ENCODE measurements at places on chromosomes 7 and 10.

DNA sequence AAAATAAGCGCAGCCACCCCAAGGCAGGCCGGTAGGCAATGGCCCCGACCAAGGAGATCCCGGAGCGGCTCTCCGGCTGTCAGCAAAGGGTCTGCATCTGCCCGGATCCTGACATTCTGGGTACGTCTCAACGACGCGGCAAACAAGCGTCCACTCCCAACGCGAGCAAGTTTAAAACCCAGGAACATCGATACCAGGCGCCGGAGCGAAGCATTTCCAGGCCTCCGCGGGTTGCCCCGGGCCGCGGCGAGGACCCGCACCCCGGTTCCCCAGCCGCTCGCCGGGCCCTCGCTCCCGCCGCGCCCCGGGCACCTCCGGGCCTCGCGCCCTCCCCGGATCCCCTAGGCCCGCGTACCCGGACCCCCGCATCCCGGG, 453 bp downstream of the URGCP start:
- DNase-seq = peak; percentile 7

DNA sequence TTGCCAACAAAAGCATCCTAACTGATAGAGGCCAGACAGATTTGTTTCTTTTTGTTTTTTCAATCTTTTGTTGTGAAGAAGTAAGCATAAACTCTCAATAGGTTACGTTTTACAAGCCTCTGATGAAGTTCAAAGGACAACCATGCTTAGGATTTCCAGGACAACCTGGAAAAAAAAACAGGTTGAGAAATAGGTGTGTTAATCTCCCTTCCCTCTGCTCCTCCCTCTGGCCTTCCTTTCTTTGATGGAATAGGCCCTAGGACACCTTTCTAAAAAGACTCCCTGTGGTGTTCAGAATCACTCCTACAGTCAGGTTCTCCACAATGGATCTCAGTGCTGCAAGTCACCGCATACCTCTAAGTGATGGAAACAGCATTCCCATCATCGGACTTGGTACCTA, at the start of gene AKR1D1:
AKR1D1 (plus strand) TSS at position 264 of the 400 bp plus-strand sequence; CDS start at position 324, 60 bp downstream.
- no peak for DNase-seq

DNA sequence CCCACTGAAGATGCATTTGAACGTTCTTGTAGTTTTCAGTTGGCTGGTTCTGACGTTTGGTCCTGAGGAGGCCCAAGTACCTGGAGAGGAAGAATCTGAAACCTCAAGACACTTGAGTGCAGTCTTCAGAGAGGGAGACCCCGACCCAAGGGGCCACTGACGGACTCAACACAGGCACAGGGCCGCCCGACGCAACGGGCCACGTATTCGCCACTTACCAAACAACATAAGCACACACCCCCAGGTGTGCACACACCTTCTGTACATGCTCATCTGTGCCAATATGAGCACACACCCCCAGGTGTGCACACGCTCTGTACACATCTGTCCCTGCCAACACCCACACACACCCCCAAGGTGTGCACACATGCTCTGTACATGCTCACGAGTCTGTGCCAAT, 68.5 kb downstream of the DIP2C start:
- DNase-seq = no peak

- DNase-seq = no peak
Observed at GRCh38 chr7:115516341-115516740, 514.2 kb downstream of the TFEC start.

DNA sequence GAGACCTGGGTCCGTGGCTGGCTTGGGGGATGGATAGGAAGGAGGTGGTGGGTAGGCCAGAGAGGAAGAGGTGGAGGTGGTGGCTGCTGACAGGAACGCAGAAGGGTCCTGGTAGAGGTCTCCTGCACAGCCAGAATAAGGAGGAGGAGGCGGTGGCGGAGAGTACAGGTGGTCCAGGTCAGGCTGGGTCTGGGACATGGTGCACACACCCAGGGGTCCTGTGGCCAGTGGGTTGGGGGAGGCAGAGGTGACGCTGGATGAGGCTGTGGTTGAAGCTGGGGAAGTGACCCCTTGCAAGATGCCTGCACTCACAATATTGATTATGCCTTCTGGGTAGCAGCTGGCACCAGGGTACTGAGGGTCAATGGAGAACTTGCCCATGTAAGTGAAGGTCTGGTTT, 2.2 kb downstream of the EGR2 start:
- DNase-seq = no peak

DNA sequence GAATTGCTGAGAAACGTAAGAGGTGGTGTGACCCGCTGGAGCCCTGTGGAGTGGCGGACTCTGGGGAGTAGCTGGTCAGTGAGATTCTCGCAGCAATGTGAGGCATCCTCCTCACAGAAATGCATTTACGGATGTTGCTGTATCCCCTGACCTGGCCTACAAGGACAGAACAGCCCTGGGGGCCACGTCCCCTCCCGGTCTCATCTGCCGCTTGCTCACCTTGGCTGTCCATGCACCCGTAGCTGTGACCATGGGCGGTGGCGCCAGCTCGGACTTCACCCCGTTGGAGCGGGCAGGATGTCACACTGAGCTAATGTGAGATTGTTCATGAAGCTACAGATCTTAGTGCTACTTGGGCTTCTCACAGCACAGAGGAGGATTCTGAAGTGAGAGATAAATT, 193.8 kb downstream of the EBF3 start:
- no peak for DNase-seq

GRCh38 chr10:34959321-34959720, 130.8 kb downstream of the CUL2 start:
- no peak for DNase-seq

DNA sequence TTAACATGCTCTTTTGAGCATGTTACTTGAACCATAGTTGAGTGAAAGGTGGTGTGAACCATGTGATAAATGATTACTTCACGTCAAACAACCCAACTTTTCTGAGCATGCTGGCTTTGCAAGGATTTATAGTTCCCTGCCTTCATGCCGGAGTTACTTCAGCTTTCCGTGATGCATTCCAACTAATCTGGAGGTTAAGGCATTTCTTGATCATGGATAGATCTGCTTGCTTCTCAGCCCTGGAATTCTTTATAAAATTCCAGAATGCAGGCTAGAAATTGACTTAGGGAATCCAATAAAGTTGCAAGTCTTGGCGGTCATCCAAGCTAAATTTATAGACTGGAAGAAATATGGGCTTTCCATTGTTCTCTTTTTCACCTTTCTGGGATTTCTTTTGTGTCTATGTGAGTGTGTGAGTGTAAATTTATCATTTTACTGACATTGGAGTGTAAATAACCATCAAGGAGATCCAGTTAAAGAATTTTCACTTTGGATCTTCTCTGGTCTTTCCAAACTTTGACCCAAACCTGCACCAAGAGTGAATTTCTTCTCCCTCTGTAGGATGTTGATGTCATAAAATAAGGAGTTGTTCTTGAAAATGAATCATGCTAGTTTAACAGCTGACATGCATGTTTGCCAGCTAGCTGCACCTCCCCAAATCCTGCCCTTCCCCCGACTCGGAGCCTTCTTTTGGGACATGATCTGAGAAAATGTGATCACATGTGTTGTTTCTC, 289.0 kb downstream of the TWIST1 start:
- DNase-seq = no peak

DNA sequence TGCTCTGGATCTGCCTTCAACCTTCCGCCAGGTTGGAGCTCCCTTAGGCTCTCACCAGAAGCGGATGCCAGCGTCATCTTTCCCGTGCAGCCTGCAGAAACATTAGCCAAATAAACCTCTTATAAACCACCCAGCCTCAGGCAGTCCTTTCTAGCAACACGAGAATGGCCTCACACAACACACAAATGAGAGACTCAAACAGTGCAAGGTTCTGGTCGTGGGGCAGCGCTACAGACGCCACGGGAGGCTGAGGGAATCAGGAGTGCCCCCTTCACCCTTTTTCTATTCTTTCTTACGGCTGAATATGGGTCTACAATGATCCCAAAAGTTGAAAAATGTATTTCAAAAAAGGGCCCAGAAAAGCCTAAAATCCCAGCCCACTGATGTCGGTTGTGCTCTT, 96.4 kb downstream of the FOXL3 start:
- no peak for DNase-seq

GRCh38 chr7:51316666-51317581, at the start of gene COBL:
Gene COBL (minus strand): TSS chr7:51316809. CDS start chr7:51316633, 176 bp downstream.
- no peak for DNase-seq

DNA sequence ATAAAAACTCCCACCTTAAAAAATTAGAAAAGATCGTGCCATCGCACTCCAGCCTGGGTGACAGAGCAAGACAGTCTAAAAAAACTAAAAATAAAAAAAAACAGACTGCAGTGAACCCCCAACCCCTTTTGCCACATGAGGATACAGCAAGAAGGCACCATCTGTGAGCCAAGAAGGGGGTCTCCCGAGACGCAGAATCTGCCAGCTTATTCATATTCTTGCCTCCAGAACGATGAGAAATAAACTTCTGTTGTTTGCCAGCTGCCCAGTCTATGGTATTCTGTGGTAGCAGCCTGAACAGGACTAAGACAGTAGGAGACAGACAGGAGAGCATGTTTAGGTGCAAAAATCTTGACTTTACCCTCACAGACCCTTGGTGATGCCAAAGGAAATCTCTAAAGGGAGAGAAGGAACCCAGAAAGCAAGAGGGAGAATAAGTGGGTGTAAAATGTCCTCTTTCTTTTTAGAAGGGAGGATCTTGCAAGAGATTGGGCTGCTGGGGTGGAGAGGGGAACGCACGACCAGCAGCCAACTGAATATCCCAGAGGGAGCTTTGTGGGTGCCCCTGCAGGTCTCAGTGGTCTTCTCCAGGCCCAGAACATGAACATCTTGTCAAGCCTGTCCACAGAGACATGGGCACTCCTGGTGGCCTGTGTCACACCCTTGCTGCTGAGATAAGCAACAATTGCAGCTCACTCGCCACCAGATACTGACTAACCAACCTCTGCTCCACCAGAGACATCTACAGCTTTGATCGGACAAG, 400.7 kb upstream of the FOXK1 start:
- no peak for DNase-seq

- DNase-seq = peak; percentile 63
Observed at GRCh38 chr7:73830681-73831583, at the start of gene CLDN4. Gene CLDN4 (plus strand): TSS chr7:73830996. CDS start chr7:73831202, 206 bp downstream.

DNA sequence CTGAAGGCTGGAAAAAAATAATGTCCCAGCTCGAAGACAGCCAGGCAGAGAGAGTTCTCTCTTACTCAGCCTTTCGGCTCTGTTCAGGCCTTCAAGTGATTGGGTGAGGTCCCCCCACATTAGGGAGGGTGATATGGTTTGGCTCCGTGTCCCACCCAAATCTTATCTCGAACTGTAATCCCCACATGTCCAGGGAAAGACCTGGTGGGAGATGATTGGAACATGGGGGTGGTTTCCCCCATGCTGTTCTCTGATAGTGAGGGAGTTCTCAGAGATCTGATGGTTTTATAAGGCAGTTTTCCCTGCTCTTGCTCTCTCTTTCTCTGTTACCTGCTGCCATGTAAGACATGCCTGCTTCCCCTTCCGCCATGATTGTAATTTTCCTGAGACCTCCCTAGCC, 36.6 kb upstream of the LEP start:
- DNase-seq = no peak

GRCh38 chr7:94701555-94701973, 45.6 kb upstream of the SGCE start:
- no peak for DNase-seq

- DNase-seq = no peak
Observed at GRCh38 chr10:42767906-42768305, 14.7 kb upstream of the BMS1 start.

- DNase-seq = no peak
Observed at GRCh38 chr10:6513476-6513875, 66.6 kb downstream of the PRKCQ start.

DNA sequence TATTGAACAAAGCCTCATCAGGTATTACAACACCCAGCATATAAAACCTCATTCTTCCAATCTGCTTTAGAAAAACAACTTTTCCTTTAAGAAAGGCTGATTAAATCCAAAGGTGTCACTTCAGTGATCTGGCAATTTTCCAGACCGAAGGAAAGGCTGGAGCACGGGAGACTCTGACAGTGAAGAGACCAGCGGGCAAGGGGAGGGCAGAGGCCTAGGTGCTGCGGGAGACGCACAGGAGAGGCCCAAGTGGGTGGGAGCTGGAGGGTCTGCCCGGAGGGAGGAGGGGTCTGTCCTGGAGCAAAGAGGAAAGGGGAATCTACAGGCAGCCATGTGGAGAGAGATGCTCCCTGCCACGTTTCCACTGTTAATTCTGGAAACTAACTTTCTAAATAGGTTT, 24.3 kb upstream of the PPP2R2D start:
- DNase-seq = no peak

DNA sequence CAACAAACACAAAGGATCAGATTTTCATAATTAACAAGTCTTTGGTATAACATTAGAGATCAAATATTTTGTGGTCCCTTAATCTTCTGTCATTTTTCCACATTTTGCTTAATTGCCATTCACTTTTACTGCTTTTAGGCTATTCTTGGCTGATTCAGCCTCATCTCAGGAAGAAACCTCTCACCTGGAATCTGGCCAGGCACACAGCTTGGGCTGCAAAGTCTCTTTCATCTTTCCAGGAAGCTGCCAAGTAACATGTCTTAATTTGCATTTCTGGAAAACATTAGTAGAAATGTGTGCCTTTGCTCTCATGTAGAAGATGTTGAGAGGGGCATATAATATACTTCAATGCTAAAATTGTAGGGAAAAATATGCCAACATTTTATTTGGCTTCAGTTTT, 174.2 kb upstream of the STEAP4 start:
- DNase-seq = no peak

DNA sequence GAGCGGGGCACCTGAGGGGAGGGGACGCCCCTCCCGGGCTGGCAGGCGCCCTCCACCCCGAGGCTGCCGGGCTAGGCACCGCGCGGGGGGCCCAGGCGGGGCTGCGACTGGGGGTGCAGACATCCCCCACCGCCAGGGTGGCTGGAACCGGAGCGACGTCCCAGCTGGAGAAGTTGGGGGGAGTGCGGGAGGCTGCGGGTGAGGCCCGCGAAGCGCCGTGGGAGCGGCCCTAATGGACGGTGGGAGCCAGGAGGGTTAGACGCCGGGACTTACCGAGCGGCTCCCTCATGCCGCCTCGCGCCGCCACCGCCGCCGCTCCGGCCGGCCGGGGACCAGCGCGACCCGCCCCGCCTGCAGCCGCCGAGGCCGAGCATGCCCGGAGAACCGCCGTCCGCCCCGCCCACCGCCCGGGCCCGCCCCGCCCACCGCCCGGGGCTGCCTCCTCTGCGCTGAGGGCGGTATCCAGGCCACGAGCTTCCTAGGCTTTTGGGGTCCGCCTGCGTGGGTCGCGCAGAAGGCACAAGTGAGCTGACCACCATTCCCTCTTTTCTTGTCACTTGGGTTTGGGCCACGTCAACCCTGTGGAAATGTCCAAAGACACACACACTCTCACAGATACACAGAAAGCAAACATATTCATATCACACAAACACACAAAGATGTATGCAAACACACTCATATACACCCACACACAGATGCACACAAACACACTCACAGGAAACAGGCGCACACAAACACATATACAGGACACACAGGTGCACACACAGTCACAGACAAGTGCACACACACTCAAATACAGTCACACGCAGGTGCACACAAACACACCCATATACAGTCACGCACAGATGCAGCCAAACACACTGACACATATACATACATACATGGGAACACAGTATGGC, at the start of gene JCAD:
JCAD (minus strand) TSS at position 378 of the 899 bp plus-strand sequence. CDS start 11,774 bp downstream, outside the sequence.
- no peak for DNase-seq

Data from SHP77 treated with DMSO at 0.1 percent for 48 hours (cell line).